SHP77 (cell line): ENCODE measurements at places on chromosomes 2 and 18.

GRCh38 chr2:117851969-117852368 lies 37.5 kb downstream of the DDX18 start:
- DNase-seq: no peak

GRCh38 chr2:68319398-68320117 lies at the start of gene CNRIP1:
Gene CNRIP1 (minus strand): TSS chr2:68319949. CDS start chr2:68319400, 549 bp downstream.
- peak; percentile 77 for DNase-seq

DNA sequence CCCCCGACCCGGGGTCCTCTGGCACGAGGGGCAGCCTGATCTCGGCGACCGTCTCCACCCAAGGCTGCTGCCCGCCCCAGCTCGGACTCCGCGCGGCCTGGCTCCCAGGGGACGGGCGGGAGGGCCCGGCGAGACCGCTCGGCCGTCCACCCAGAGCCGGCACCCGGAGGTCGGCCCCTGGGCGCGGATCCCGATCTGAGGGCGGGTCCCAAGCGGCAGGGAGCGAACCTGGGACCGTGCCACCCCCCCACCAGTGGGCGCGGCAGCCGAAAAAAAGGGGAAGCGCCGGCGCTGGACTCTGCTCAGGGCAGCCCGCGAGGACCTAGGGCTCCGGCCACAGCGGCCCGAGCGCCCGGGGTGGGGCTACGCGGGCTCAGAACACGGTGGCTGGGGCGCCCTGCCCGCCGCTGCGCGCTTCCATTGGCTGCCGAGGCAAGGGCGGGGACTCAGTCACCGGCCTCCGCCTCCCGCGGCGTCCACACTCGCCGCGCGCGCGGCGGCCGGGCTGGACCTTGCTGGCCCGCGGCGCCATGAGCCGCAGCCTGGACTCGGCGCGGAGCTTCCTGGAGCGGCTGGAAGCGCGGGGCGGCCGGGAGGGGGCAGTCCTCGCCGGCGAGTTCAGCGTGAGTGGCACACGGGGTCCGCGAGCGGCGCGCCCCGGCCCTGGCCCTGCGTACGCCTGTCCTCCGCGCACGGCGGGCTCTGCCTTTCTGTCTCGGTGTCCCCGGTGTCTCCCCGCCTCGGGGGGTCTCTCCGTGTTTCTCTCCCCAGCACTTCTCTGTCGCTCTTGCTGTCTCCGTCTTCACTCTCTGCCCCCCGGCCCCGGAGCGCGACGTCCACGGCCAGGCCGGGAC lies at the start of gene PTPN18:
Gene PTPN18, plus strand, starts transcription at position 479 of the 854 bp plus-strand sequence. Its CDS starts 52 bp downstream, at position 531.
- DNase-seq: peak; percentile 64

GRCh38 chr2:212672186-212672585 lies 133.6 kb upstream of the ERBB4 start:
- DNase-seq: no peak

- DNase-seq: peak; percentile 42
Observed at GRCh38 chr2:70686577-70687460, 81.2 kb downstream of the ADD2 start.

DNA sequence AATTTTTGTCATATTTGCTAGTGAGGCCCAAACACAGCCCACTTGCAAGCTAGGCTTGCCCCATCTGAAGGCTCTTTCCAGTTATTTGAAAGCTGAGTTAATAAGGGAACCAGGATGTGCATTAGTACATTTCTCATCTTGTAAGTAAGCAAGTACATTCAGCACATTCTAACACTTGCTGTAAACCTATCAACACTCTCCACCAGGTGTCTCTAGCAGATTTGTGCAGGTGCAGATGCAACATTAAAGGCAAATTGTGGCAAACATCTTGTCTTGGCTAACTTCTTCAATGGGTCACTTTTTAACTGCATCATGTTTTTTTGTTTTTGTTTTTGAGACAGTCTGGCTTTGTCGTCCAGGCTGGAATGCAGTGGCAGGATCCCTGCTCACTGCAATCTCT lies 25.3 kb upstream of the MFSD6 start:
- DNase-seq: no peak

GRCh38 chr2:124662946-124663644 lies 638.0 kb downstream of the CNTNAP5 start:
- DNase-seq: no peak

DNA sequence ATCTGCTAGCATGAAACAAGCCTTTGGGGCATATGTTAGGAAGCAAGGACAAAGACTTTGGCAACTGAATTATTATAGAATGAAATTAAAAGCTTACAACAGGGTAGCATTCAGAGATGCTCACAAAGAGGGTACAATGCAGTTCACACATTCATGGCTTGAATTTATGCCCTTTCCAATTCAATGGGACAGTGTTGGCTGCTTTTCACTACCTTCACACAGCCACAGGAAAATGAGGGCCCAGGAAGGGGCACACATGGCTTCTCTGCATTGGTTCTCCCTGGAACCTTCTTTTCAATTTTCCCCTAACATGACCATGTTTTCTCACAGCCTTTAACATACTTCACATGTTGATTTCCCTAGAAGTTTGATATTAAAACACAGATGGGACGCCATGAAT lies 978.1 kb downstream of the TMEM182 start:
- no peak for DNase-seq

- no peak for DNase-seq
Observed at GRCh38 chr2:240590681-240591111, 4.2 kb downstream of the CAPN10 start.

GRCh38 chr18:79459946-79460480 lies 64.3 kb downstream of the NFATC1 start:
- no peak for DNase-seq

DNA sequence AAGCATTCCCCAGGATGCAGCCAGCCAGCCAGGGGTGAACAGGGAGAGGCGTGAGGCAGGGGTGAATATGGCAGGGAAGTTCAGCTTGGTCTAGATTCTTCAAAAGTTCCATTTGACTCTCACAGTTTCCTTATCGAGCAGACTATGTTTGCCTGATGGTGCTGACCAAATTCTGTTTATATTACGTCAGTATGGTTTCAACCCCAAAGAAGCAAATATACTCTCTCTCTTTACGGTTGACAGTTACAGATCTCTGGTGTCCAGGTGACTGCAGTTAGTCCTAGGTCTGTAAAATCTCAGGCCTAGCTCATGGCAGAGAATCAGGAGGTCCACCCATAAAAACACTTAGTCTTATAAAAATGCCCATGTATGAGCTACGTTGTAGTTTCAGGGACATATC lies 38.3 kb upstream of the DNMT3A start:
- no peak for DNase-seq

- DNase-seq: no peak
Observed at GRCh38 chr18:74131124-74131523, 16.5 kb downstream of the FBXO15 start.

- DNase-seq: no peak
Observed at GRCh38 chr2:170140561-170140960, 37.4 kb upstream of the MYO3B start.

DNA sequence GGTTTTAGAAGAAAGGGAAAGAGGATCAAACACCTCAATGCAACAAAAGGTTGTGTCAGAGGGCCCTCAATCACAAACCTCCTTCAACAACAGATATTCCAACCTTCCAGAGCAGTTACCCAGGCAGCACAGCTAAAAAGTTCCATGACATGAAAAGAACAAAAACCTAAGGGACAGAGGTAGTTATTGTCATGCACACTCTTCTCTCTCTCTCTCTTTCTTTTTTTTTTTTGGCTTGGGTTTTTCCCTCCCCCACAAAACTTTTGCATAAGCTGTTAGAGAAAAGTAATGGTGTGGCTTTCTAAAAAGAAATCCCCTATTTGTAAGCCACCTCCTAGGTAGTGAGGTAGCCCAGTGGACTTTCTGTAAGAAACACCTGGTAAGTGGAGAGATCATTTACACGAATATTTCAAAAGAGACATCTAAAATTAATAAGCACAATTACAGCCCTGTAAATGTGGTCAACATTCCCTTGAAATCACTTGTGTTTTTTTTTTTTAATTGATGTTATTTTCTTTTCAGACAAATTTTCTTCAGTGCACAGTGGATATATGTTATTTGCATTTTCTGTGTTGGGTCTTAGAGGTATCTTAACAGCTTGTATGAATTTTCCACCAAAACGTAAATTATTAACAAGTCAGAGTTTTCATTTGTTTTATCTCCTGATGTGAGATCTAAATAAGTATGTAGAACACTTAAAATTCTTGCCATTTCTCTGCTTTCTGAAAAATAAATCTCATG lies 48.4 kb downstream of the ZEB2 start:
- DNase-seq: no peak

GRCh38 chr2:236679884-236680860 lies 110.5 kb downstream of the ACKR3 start:
- DNase-seq: no peak

DNA sequence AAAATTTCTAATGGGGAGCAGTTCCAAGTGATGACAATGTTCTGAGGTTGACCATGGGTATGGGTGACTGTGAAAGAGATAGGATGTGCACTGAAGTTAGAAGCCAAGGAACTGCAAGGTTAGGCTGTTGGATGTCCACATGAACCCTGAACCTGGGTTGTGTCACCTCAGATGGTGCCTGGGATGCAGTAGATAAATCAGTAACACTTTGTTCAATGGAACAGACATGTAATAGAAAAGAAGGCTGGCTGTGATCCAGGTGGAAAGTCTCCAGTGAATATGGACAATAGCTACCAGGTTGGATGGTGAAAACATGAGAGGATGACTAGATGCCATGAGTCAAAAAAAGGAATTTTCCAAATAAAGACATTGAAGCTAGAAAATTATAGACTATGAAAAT lies 131.4 kb downstream of the TRABD2A start:
- DNase-seq: no peak

DNA sequence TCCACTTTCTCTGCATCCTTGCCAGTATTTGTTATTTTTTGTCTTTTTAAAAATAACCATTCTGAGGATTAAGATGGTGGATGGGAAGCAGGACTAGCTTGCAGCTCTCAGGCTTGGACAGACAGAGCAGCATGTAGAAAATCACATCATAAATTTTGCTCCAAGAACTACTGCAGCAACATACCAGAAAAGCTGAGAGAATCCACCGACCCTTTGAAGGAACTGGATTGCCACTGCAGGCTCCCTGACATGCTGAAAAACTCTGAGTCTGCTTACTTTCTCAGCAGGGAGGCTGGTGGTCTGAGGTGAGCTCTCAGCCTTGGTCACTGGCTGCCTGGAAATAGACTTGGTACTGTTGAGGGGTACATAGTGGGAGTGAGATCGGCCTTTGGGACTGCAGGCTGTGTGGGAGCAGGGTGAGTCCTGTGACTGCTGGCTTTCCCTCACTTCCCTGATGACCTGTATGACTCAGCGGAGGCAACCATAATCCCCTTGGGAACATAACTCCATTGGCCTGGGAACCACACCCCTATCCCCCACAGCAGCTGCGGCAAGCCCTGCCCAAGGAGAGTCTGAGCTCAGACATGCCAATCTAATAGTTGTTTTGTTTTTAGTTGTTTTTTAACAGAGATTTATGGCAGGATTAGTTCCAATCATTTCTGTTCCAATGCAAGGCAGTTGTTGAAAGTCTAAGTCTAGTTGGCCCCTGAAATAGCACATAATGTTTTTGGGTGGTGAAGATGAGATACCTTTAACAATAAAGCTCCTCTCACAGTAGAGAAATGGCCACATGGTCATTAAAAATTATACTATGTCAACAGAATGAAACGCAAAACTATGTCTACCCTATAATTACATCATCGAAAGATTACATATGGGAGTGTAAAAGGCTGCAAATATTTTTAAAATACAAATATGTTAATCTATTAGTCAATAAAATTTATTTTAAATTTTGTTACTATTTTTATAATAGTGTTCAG lies 414.2 kb upstream of the CHAC2 start:
- peak; percentile 18 for DNase-seq

- no peak for DNase-seq
Observed at GRCh38 chr2:16023506-16024360, 83.4 kb downstream of the MYCN start.

- no peak for DNase-seq
Observed at GRCh38 chr2:96325884-96326255, 753 bp downstream of the ITPRIPL1 start.

- no peak for DNase-seq
Observed at GRCh38 chr2:178266445-178266844, 72.1 kb downstream of the OSBPL6 start.

- DNase-seq: peak; percentile 47
Observed at GRCh38 chr2:147082850-147083522, 761.8 kb upstream of the ACVR2A start.

DNA sequence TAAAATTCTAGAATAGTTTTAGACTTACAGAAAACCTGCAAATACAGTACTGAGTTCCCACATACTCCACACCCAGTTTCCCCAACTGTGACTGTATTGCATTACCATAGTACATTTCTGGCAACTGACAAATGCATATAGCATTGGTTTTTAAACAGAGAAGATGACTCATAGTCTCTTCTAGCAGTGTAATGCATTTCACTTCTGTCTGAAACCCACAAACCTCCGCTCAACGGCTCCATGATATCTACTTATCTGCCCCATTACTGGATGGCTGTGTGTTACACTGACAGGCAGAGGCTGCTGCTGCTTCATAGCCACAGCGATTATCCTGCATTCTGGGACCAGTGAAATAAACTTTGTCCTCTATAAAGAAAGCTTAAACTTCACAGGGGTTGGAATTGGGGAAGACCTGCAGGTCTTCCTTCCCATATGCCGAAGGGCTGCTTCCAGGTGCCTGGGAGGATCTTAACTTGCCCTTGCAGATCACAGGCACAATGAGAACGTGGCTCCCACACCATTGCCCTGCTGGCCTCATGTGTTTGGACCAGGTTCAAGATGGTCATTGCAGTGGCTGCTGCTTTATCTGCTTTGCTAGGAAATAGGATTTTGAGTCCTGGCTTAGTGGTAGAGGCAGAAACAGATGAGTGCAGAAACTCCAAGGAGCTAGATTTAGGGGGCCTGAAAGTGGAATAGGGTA lies 742.6 kb upstream of the HS6ST1 start:
- no peak for DNase-seq

GRCh38 chr18:73258375-73259087 lies 390.7 kb upstream of the NETO1 start:
- DNase-seq: peak; percentile 71

DNA sequence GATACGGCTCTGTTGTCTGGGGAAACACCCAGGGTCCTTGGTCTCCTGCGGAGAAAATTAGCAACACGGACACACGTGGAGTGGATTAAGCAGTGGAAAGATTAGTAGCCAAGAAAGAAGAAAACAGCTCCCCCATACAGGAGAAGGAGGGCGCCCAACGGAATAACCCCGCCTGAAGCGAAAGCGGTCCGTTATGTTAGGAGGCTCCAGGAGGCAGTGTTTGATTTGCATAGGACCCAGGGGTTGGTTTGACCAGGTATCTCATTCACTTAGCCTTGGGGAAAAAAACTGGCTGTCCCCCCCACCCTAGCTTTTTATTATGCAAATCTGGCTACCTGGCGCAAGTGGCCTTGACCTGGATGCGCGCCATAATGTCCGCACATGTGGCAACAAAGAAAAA lies 170.1 kb upstream of the KYNU start:
- DNase-seq: no peak

- no peak for DNase-seq
Observed at GRCh38 chr18:4511166-4511565, 56.1 kb upstream of the DLGAP1 start.

GRCh38 chr2:141534666-141535362 lies 596.0 kb downstream of the LRP1B start:
- no peak for DNase-seq
